Activated CD4-positive, alpha-beta T cell treated with anti-CD3 and anti-CD28 coated beads, Interleukin-2, amount 50 U/mL, for 48 hours (primary cell): ENCODE measurements at places on chromosomes 6 and 20.

- no peak for DNase-seq
Measured at GRCh38 chr6:46370622-46371021, 120.6 kb downstream of the RCAN2 start.

- no peak for DNase-seq
Measured at GRCh38 chr6:106477790-106478189, 117.3 kb downstream of the CRYBG1 start.

DNA sequence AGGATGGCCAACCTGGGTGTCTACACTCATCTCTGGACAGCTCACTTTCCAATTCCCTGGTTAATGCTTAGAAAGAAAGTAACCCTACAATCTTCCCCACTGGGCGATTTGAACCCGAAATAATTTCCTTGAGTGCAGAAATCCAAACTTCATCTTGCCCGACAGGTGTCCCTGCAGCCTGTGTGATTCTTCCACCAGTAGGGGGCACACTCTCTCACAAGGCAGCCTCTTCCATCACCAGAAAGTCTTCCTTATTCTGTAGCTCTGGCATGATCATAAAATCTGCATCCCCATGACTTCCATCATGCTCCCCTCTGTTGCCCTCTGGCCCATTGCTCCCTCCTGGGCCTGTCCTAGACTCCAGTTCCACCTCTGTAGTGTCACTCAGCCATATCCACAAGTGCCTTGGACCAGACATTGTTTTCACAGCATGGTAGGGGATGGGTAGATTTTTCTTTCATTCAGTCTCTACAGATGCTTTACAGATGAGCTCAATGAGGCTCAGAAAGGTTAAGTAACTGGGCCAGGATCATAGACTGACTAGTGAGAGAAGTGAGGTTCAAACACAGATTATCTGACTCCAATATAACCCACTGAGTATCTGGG lies 170.4 kb upstream of the SPTLC3 start:
- no peak for DNase-seq

DNA sequence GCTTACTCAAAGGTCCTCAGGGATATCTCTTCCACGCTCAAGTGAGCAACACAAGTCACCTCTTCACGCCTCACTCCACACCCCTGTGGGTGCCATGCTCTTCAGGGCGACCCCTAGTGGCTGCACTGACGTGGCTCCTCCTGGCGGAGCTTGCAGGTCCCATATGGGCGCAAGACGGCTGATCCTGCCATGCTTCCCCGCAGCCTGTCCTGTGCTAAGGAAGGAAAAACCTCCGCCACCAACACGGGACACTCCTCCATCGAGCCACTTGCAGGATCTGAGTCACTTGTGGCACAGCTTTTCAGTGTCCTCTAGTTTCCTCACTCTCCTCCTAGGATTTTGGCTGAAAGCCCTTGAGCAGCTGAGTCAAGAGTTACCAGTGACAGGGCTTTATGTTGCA lies 90.7 kb downstream of the KHDC1L start:
- peak; percentile 47 for DNase-seq

- peak; percentile 94 for DNase-seq
Measured at GRCh38 chr6:45377554-45378333, at the start of gene SUPT3H. TSS of gene SUPT3H (minus strand) at chr6:45377934.

- DNase-seq: no peak
Measured at GRCh38 chr20:39588148-39588757, 626.1 kb downstream of the DHX35 start.

DNA sequence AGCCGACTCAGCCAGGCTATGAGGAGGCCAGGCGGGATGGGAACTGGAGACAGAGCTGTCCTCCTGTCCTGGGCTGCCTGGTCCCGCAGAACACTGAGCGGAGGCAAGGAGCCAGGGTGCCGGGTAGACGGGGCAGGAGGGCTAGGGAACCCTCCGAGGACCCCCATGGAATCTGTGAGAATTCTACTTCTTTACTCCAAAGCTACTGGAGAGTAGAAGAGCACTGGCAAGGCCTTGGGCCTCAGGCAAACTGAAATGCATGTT lies 14.9 kb downstream of the DACT2 start:
- no peak for DNase-seq
